Thyroid gland (tissue), 4 donors: ENCODE measurements at places on chromosomes 7 and 10.

GRCh38 chr10:89355394-89355931 lies 22.4 kb upstream of the IFIT1B start:
- no peak for DNase-seq

GRCh38 chr10:100982916-100983830 lies 4.1 kb downstream of the MRPL43 start:
- DNase-seq = no peak

- no peak for DNase-seq
These were observed 3.0 kb downstream of the ZNF518A start for GRCh38 chr10:96133135-96133534.

GRCh38 chr10:72337039-72337629 lies 17.6 kb downstream of the DNAJB12 start:
- DNase-seq = peak; percentile 85
